Activated CD4-positive, alpha-beta T cell treated with anti-CD3 and anti-CD28 coated beads, Interleukin-2, Interleukin-6, amounts not matched to agents 100 ng/mL and 50 ng/mL, durations not matched to agents 16 hours and 8 hours (primary cell): ENCODE measurements at places on chromosomes 5 and 9.

DNA sequence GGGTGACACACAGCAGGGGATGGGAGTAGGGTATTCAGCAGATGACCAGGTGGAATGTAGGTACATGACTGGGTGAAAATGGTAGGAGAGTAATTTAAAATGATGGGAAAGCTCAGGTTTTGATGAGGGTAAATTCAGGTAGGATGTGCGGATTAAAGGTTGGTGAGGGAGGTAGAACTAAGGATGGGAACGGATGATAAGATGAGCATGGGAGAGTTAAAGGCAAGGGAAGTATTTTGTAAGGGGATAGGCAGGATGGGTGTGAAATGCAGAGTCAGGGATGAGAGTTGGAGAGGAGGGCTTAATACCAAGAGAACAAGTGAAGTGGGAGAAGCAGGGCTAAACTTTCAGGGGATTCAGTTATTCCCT lies 1.5 kb downstream of the TLN1 start:
- DNase-seq: no peak

DNA sequence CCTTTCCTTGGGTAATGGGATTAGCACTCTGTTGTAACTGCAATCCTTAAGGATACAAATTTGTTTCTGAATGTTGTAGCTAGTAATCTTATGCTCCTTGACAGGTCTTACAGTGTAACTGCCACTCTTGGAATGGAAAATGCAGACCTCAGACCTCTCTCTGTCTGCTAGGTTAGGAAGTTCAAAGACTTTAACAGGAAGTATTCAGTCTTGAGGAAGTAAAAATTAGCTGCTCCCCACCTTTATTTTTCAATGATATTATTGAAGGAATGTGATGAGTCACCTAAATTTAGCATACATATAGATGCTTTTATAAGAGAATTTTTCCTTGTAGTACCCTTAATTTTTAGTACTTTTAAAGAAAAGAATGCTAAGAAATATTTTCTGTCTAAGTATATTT lies 71.5 kb downstream of the PAM start:
- no peak for DNase-seq

DNA sequence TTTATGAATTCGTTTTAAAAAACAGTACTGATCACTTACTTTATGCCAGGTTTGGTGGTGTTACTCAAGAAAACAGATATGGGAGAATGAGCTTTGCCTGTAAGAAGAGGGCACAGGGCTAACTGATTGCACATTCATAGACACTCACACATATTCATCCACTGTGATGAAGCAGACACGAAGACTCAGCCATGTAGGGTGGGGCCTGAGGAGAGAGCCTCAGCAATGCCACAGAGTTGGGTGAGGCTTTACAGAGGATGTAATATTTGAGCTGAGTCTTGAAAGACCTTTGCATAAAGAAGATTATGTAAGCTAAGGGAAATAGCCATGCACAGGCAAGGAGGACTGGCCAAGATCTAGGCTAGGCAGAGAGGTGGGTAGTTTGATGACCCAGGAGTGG lies 472.8 kb downstream of the PSAT1 start:
- no peak for DNase-seq

DNA sequence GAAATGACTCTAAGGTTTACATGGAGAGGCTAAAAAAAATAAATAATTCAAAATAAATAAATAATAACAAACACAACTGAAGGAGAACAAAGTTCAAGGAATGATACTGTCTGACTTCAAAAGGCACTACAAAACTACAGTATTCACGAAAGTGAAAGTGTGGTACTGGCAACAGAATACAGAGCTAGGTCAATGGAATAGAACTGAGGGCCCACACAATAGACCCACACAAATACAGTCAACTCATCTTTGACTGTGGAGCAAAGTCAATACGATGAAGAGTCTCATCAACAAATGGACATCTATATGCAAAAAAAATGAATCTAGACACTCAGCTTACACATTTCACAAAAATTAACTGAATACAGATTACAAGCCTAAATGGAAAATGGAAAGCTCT lies 75.3 kb downstream of the FBXW11 start:
- DNase-seq: no peak

- DNase-seq: no peak
These were observed 72.2 kb downstream of the C5orf15 start for GRCh38 chr5:133895979-133896845.

DNA sequence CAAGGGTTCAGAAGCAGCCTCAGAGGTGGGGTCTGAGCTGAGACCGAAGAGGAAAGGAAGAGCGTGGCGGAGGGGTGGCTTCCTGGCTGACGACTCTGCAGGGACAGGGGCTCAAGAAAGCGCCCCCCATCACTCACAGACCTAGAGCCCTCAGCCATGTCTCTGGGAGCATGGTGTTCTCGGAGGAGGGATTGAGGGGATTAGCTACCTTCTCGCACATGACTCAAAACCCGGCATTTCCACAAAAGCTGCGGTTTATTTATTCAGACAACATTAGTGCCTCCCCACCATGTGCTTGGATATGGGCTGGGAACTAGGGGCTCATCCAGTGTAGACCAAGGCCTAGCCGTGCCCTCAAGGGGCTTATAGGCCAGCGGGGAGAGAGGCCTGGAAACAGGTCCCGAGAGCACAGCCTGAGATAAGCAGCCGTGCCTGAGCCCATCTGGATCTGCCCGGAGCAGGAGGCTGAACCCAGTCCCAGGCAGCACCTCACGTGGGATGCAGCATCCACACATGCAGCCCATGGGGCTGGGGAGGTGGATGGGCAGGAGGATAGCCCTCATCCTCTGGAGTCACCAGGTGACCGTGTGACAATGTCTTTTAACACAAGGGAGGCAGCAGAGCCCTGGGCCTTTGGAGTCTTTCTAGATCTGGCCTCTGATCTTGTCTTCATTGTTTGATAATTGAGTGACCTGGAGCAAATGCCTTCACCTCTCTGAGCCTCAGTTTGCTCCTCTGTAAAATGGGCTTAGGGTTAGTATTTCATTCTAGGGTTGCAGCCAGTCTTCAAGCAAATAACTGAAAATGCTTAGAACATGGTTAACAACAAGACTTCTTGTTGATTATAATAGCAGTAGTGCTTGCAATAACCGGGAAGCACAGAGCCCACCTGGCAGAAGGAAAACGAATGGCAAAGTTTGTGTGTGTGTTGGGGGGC lies 878 bp upstream of the HMCN2 start:
- DNase-seq: no peak

GRCh38 chr9:98603821-98604383 lies 104.8 kb downstream of the GABBR2 start:
- no peak for DNase-seq

DNA sequence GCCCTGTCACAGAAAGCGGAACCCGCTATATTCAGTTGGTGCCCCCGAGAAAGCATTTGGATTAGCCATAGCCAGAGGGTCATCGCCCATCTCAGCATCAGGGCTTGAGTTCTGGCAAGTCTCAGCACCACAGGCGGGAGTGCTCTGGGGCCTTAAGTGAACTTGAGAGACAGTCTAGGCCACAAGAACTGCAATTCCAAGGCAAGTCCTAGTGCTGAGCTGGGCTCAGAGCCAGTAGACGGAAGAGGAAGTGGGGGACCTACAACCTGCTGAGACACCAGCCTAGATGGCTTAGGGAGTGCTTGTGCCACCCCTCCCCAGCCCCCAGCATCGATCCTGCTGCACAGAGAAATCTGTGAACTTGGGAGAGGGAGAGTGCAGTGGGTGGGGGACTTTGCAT lies 594.9 kb downstream of the CCDC171 start:
- DNase-seq: no peak

GRCh38 chr9:114155995-114156656 lies 789 bp downstream of the COL27A1 start:
- DNase-seq: peak; percentile 43

DNA sequence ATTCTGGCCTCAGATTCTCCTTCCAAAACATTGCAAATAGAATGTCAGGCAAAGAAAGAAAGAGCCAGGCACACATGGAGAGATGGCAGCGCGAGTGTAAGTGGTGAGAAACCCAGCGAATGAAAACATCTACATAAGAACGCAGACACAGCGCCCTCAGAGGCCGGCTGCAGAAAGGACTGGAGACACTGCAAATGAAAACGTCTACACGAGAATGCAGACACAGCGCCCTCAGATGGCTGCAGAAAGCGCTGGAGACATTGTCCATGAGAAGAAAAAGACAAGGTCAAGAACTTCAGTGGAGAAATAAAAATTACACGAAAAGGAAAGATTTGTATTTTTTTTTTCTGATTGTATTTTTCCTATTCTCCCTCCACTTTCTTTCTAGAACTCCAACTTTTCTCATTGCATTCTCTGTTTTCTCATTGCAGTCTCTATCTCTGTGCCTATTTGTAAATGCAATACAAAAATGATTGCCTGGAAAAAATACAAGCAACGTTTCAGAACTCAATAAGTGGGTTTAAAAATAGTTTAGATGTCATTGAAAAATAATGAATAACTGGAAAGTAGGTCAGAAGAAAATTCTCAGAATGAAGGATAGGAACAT lies 117.9 kb upstream of the LPCAT1 start:
- peak; percentile 84 for DNase-seq

- no peak for DNase-seq
These were observed 28.5 kb downstream of the NANS start for GRCh38 chr9:98085058-98085457.

DNA sequence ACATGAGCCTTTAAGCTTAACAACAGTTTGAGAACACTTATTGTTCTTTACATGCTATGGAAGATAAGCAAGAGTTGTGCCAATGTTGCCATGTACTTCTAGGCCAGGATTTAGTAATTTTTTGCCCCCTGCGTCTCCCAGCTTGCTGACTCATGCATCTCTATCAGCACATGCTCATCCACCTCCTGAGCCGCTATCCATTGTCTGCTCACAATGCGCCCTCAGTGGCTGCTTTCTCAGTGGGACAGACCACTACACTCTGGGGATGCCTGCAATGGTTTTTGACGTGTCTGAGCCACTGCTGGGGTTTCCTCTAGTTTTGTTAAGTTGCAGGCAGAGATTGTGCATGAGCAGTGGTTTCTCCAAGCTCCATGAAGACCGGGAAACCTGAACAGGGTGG lies 50.9 kb upstream of the PHF2 start:
- no peak for DNase-seq

GRCh38 chr5:64164166-64164565 lies 1.5 kb upstream of the RNF180 start:
- DNase-seq: no peak

DNA sequence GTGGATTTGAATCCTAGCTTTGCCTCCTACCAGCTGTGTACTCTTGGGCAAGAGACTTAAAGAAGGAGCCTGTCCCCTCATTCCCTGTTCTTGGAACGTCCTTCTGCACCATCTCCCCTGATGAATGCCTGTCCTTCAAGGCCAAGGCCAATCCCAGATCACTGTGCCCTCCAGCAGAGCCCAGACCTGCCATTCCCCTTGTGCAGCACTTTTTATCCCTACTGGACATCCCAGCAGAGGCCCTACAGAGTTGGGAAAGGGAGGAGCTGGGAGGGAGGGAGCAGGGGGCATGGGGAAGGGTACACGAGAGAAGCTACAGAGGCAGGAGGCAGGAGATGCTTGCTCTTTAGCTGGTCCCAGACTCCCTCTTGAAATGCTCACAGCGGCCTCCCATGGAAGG lies 223.9 kb downstream of the PBX3 start:
- no peak for DNase-seq

- DNase-seq: no peak
These were observed 42.1 kb upstream of the ZNF622 start for GRCh38 chr5:16507716-16508115.

GRCh38 chr9:17730899-17731298 lies 152.0 kb downstream of the SH3GL2 start:
- DNase-seq: no peak

DNA sequence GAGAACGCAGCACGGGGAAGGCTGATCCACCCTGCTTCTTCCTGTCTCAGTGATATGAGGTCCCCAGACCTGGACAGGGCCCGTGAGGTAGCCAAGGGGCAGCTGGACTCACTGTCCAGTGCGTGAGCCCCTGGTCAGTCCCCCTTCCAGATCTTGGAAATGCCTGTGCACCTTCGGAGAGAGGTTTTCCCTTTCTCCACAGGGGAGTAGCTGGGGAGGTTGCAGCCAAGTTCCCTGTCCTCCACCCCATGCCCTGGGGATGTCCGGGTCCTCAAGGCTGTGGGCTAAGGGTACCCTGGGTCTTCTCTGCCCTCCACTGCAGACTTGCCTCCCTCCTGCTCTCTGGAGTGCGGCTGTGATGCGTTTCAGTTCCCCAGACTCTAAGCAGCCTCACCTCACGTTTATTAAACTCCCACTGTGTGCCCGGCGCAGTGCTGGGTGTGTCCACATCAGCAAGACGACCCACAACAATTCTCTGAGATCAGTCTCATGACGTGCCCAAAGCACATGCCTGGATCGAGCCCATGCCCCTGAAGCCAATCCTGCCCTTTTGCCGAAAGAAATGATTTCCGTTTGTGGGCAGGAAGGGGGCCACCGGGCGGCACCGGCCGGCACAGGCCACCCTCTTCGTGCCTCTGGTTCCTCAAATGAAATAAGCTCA lies 101.3 kb upstream of the PHYKPL start:
- DNase-seq: no peak

- DNase-seq: no peak
These were observed 13.0 kb downstream of the PPP6C start for GRCh38 chr9:125176636-125177035.

GRCh38 chr9:5445886-5446285 lies 4.5 kb upstream of the CD274 start:
- no peak for DNase-seq

- no peak for DNase-seq
These were observed 56.6 kb downstream of the PSMB7 start for GRCh38 chr9:124358631-124359030.

DNA sequence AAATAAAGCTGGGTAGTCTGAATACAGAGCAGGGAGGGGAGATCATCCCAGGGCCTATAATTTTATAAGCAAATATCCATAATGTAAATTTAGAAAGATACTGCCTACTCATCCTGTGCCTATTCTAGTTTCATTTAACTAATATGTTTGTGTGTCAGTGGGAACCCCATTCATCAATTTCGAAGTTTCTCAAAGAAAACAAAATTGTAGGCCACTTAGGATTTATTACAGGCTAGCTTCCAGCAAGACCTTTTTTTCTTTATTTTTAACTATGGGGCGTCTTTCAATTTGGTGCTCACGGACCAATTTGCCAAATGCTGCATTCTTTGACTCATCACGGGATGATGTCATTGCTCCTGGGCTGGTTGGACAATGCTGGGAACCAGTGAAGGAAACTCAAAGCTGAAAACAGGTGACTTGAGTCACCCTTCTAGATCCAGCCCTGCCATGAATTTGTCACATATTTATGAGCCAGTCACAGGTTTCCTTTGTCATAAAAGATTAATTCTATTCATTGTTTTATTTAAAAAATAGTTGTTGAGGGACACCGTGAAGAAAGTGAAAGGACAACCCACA lies 13.4 kb downstream of the PCSK5 start:
- no peak for DNase-seq

GRCh38 chr9:6689893-6690674 lies 44.6 kb upstream of the GLDC start:
- no peak for DNase-seq

- no peak for DNase-seq
These were observed 1.4 kb downstream of the NCS1 start for GRCh38 chr9:130173666-130173983.
